Fibroblast of villous mesenchyme (primary cell): ENCODE measurements at places on chromosomes 4 and X. TPM values are rescaled to one million over a fixed set of nuclear protein-coding genes. Genes with fewer than 3 reads are reported as not detected.

GYPA gene
- not detected in 2 replicates for total RNA-seq

MAGEA2B gene
- not detected in 2 replicates for total RNA-seq

DNA sequence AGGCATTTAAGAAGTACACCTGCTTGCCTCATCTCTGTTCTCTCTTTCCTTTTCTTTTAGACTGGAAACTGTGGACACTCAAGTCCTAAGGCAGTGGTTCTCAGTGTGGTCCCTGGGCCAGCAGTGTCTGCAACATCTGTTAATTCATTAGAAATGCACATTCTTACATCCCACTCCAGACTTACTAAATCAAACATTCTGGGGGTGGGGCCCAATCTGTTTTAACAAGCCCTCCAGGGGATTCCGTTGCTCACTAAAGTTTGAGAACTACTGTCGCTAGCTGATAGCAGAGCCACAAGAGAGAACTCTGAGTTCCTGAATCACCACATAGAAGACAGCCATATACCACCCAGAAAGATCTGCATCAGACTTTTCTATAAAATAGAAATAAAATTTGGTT lies 430.6 kb downstream of the BCOR start:
- no peak for DNase-seq

GRCh38 chr4:20544645-20545044 lies 155.6 kb upstream of the PACRGL start:
- peak; percentile 58 for DNase-seq

DNA sequence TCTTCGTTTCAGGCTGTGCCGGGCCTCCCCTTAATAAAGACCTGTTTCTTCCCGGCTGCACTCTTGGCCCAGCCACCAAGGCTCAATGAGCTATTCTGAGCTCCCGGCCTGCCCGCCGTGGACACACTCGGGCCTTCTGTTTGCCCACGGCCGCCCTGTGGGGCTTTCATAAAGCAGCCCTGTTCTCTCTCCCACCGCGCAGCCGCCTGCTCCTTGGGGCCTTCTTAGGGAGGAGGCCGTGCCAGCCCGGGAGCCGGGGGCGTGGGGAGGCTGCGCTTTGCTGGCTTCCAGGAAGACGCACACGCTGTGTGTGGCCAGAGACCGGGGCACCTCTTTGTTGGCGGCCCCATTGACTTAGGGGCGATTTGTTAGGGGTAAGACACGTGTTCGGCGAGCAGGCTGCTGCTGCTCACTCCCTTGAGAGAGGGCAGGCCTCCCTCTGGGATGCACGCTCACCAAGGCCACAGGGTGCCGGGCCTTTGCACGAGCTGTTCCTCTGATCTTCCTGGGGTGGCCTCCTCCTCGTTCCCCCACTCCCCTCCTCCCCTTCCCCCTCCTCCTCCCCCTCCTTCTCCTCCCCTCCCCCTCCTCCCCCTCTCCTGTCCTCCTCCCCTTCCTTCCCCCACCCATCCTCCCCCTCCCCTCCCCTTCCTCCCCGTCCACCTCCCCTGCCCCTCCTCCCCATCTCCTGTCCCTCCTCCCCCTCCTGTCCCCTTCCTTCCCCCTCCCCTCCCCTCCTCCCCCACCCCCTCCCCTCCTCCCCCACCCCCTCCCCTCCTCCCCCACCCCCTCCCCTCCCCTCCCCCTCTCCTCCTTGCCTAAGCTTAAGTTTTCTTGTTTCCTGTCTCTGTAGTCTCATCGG lies 11.3 kb downstream of the BLOC1S4 start:
- peak; percentile 46 for DNase-seq
